Colonic mucosa (tissue), 4 donors: ENCODE measurements at places on chromosomes 5 and 9.

DNA sequence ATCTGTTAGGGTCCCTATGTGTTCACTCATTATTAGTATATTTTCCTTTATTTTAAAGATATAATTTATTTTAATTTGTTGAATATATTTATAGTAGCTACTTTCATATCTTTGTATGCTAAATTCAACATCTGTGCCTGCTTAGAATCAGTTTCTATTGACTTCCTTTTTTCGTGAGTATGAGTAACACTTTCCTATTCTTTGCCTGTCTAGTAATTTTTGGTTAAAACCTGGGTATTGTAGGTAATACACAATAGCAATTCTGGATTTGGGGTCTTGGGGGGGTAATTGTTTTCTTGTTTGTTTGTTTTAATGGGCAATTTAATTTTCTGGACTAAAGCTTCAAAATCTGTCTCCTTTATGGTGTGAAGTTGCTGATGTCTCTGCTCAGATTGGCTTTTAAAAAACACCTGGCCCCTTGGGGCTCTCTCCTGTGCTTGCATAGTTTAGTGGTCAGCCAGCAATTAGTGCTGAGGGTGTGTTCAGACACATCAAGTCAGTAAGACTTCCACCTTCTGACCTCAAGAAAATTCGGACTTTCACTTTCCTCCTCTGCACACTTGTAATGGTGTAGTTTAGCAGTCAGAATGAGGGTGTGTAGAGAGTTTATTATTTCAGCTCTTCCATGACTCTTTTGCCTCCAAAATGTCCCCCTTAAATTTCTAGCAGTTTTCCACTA lies 124.4 kb upstream of the MAP1B start:
- H3K27me3 ChIP-seq: no peaks in the 10 kb centered on the region
- no peak overlapping the region for H3K4me3 ChIP-seq
- no peaks in the 10 kb centered on the region for H3K4me1 ChIP-seq
- H3K36me3 ChIP-seq: no peaks in the 10 kb centered on the region

- H3K4me1 ChIP-seq: no peaks in the 10 kb centered on the region
- no peak overlapping the region for H3K4me3 ChIP-seq
- no peaks in the 10 kb centered on the region for H3K27me3 ChIP-seq
- no peak overlapping the region for H3K27ac ChIP-seq
Measured at GRCh38 chr9:109950710-109951443, 170.9 kb downstream of the PALM2AKAP2 start.

- DNase-seq: no peak
- no peaks in the 10 kb centered on the region for H3K4me1 ChIP-seq
- no peak overlapping the region for H3K27ac ChIP-seq
- H3K27me3 ChIP-seq: no peaks in the 10 kb centered on the region
- H3K4me3 ChIP-seq: no peak overlapping the region
Measured at GRCh38 chr9:7996558-7996957, 197.0 kb upstream of the DMAC1 start.

DNA sequence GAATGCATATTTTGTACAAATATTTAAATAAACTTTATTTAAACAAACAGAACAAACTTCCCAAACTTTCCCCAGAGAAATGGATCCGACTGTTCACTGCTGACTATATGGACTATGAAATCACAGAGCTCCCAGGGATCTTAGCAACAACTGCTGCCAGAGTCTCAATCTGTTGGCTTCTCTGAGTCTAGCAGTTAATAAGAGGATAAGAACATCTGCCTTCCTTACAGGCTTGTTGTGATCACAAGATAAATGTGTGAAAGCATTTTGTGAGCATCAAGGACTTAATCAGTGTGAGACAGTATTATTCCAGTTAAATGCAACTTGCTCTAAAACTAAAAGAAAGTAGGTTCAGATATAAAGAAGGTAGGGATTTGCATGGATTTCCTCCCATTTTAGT lies 31.4 kb upstream of the MYOT start:
- no peaks in the 10 kb centered on the region for H3K36me3 ChIP-seq
- no peak for DNase-seq
- H3K27me3 ChIP-seq: no peaks in the 10 kb centered on the region
- no peak overlapping the region for H3K27ac ChIP-seq

DNA sequence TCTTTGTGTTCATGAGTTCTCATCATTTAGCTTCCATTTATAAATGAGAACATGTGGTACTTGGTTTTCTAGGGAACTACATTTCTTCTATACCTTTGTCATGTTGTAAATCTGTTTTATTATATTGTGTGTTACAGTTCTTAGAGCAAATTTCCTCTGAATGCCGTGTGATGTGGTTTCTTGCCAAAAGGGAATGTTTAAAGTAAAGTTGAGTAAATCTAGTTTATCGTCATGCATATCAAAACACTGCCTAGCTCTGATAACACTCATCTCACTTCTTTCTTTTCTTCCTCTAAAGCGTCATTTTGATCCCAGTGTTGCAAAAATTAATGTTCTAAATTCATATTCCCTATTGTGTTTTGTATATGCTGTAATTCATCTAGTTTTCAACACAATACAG lies 295.4 kb upstream of the HAPLN1 start:
- no peak overlapping the region for H3K27ac ChIP-seq
- no peak overlapping the region for H3K4me3 ChIP-seq
- H3K4me1 ChIP-seq: no peaks in the 10 kb centered on the region

DNA sequence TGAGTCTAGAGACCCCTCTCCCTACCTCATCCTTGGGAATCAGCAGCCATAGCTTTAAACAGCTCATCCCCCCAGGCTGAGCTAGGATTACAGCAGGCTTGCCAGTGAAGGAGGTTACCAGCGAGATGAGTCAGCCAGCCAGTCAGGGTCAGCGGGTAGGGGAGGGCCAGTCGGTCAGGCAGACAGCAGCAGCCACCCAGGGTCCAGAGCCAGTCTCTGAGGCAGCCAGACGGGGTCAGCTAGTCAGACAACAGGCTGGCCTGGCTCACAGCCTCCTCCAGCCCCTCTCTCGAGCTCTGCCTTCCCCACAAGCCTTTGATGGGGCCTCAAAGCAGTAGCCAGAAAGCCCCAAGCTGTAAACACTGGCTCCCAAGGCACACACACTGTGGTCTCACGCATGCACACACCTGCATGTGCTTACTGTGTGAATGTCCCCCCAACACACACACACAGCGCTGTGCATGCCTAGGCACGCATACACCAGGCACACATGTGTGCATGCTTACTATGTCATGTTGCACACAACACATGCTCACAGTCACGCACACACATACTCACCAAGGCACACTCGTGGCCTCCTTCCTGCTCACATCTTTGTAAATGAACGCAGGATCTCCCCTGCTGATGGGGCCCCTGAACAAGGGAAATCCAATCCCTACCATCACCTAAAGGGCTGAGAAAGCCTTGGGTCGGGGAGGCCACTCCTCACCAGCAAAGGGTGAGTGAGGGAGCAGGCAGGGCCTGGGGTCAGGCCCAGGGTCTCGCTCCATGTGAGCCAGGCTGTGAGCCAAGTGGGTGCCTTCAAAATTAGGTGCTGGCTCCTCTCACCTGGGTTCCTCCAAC lies 28.2 kb upstream of the CPLX2 start:
- DNase-seq: no peak
- no peak overlapping the region for H3K27ac ChIP-seq
- no peaks in the 10 kb centered on the region for H3K36me3 ChIP-seq
